ENCODE measurements at places on chromosomes 1 and 21. TPM values are rescaled to one million over a fixed set of nuclear protein-coding genes. Genes with fewer than 3 reads are reported as not detected.

DNA sequence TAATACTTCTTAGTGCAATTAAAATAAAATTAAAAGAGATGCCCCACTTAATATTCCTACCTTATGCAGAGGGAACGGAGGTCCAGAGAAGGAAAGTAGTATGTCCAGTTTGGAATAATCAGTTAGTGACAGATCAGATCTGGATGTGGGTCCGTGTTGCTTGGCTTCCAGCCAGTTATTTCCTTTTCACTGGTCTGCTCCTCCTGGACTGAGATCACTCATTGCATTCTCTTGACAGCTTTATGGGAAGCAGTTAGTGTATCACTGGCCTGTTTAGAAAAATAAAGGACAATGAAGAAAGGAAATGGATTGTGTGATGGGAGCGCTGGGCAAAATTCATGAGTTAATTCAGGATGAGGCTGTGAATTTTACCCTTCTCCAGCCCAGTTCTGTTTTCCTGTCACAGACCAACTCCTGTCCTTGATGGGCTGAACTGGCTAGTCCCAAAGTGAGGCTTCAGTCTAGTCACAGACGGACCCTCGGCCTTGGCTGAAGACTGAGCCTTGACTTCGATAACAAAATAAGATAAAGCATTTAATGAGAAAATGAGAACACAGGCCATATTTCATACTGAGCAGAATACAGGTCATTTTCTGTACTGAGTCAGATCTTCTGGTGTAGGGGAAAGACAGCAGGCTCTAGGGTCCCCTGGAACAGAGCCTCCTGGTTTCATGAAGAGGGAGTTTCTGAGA lies 85.2 kb upstream of the TRABD2B start:
- no peak for DNase-seq

DNA sequence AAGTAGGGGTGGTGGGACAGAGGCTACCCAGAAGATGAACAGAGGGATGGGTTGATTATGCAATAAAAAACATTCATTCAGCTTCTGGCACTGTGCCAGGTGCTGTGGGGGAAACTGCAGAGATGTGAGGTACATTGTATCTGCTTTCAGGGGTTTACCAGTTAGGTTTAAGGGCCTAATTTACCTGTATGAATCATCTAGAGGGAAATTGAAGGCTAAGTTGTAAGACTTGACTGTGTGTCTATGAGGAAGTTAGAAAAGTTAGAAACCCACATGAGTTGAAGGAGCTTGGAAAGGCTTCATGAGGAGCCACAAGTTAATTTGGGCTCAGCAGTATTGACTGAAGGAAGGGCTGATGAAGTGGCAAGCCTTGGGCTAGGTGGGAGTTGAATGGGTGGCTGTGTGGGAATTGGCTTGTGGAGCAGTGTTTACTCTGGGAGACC lies 36.7 kb upstream of the APOBEC4 start:
- no peak for DNase-seq

DNA sequence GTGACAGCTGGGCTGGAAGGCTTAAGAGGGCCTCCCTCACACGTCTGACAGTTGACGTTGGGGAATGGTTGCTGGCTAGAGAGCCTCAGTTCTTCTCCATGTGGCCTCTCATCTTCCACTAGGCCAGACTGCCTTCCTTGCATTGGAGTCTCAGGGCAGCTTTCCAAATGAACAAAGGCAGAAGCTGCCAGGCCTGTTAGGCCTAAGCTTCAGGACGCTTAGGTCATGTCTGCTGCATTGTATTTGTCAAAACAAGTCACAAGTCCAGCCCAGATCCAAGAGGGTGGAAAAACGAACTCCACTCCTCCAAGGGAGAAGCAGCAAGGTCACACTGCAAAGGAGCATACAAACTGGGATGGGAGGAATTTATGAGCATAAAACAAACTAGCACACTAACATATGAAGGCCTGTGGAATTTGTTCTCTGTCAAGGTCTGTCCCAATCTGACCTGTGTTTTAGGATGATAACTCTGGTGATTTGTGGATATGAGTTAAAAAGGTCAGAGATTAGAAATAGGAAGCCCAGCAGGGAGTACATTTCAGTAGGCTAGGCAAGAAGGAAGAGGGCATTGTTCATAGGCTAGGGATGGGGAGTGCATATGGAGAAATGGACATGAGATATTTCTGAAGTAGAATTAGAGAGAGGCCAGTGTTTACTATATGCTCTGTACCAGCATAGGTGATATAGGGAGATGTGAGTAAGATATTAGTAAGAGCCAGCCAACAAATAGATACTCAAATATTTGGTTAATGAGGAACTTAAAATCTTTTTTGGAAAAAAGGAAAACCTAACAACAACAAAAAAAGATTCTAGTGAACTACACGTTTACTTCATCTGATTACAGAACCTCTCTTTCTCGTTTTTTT lies 29.1 kb upstream of the CNN3 start:
- no peak for DNase-seq

DNA sequence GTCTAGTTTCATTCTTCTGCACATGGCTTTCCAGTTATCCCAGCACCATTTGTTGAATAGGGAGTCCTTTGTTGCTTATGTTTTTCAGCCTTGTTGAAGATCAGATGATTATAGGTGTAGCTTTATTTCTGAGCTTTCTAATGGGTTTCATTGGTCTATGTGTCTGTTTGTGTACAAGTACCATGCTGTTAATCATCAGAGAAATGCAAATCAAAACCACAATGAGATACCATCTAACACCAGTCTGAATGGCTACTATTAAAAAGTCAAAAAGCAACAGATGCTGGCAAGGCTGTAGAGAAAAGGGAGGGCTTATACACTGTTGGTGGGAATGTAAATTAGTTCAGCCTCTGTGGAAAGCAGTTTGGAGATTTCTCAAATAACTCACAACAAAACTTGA lies 321.5 kb upstream of the PTBP2 start:
- no peak for DNase-seq

- no peak for DNase-seq
Observed at GRCh38 chr21:40315626-40316025, 448.4 kb downstream of the PCP4 start.

- DNase-seq = no peak
Observed at GRCh38 chr1:51070011-51070410, 32.0 kb upstream of the C1orf185 start.

GRCh38 chr21:42632771-42633690 lies 20.4 kb upstream of the PDE9A start:
- no peak for DNase-seq

DNA sequence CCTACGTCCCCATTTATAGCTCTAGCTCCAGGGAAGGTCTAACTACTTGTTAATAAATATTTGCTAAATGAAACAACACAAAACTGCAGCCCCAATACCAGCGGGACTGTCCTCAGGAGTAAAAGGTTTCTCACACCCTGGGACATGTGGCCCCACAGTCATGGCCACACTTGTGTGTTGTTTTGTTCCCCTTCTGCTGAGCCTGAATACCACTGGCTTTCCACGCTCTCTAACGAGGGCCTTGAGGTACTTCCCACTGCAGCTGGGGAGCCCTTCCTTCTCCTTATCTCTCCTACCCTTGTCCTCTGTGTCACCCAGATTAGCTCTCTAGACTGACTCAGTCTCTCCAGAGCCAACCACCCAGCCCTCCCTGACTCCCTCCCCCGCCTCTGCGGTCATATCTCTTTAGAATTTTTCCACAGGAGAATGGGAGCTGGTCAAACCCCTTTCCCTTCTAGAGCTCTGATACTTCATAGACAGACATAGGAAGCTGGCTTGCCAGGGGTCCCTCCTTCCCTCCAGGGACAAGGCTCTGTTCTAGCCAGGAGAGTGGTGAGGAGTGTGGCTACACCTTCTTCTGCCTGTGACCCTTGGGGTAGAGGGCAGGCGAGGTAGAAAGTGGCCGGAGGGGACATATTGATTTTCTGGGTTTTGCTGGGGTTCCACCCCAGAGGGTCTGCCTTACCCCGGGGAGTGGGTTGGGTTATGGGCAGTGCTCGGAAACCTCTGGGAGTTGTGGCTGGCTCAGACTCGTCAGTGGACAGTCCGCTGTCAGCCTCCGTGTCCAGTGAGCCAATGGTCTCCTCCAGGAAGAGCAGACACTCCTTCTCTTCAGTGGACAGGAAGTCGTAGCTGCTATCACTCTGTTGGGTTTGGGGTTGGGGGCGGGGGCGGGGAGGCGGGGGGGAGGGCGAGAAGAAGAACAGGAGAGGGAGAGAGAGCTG lies 8.1 kb downstream of the C1orf116 start:
- DNase-seq = no peak

The INTS7 gene
- 22.6 TPM for total RNA-seq

Data from activated naive CD8-positive, alpha-beta T cell treated with anti-CD3 and anti-CD28 coated beads, Interleukin-2, amount 10 ng/mL, durations not matched to agents 7 days and 5 days (primary cell).